Stimulated activated naive CD8-positive, alpha-beta T cell treated with anti-CD3 and anti-CD28 coated beads, Interleukin-15, Interleukin-2, amounts not matched to agents 100 U/mL and 50 U/mL, for 24 hours (primary cell): ENCODE measurements at places on chromosomes 2 and 18.

- no peak for DNase-seq
Measured at GRCh38 chr2:233418052-233418760, 63.9 kb downstream of the DGKD start.

DNA sequence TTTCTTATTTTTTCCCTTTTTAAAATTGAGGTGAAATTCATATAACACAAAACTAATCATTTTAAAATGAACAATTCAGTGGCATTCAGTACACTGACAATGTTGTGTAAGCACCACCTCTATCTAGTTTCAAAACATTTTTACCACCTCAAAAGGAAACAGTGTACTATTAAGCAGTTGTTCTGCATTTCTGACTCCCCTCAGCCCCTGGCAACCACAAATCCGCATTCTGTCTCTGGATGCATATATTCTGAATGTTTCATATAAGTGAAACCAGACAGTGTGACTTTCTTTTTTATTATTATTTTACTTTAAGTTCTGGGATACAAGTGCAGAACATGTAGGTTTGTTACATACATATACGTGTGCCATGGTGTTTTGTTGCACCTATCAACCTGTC, 19.2 kb upstream of the TANK start:
- DNase-seq, result no peak

- DNase-seq, result no peak
Measured at GRCh38 chr18:78666666-78667335, 312.8 kb upstream of the SALL3 start.

DNA sequence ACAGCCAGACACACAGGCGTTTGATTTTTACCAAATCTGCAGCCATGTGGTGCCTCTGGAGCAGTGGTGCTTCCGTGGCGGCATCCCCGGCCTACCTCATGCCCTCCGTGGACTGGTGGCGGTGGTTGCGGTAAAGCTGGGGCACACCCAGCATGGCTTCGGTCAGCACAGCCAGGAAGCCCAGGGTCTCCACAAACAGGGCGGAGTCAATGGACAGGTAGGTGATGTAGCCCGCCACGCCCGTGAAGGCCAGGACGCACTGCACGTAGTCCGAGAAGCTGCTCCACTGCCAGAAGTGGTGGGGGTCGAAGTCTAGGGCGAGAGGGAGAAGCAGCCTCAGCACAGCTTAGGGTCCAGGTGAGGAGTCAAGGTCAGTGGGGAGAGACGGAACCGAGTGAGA, 32.4 kb downstream of the SLC66A2 start:
- no peak for DNase-seq

DNA sequence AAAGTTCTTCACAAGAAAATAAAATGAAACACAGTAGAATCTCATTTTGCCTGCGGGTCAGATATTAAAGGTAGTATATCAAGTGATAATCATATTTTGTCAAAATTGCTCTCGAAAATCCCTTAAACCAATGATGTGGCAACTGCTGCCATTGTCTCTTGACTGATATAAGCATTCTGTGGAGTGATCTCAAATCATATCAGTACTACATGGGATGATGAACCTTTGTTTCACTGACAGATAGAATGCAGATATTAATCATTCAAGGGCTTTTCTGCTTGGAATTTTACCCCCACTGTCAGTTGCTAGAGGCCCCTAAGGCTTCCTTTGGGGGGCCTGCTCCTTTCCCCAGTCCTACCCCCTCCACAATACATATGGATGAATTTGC, 31.3 kb upstream of the MALL start:
- DNase-seq, result no peak

- DNase-seq, result no peak
Measured at GRCh38 chr2:161238265-161238559, 70.0 kb upstream of the PSMD14 start.

GRCh38 chr18:24470022-24470618, 9.7 kb downstream of the HRH4 start:
- no peak for DNase-seq

DNA sequence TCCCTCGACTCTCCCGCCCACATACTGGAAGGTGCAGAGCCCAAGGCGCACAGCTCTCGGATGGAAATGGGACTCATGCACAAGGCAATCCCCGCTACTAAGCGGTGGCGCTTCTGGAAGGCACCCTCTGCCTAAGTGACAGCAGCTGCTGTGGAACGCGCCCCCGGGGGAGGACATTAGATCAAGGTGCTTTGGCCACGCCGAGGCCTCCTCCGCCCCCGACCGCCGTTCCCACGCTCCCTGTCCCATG, 202 bp downstream of the MCEE start:
- no peak for DNase-seq

DNA sequence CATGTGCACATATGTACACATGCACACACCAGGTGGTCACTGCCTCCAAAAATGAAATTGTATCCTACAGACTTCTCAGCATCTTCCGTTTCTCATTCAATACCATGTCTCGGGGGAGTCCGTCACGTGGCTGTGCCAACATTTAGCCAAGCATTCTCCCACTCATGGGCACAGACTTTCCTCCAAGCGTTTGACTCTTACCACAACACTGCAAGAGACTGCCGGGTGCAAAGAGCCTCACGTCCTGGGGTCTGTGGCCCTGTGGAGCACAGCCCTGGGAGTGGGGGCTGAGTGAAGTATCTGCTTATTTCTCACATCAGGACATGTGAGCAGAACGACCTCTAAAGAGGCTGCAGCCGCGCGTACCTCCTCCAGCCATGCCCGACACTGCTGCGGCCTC, 28.0 kb downstream of the HDAC4 start:
- DNase-seq, result no peak

GRCh38 chr2:213980883-213981282, 430.0 kb upstream of the VWC2L start:
- DNase-seq, result no peak

- no peak for DNase-seq
Measured at GRCh38 chr2:112142525-112143078, 4.4 kb downstream of the FBLN7 start.

GRCh38 chr2:39948016-39948719, 169.1 kb upstream of the THUMPD2 start:
- DNase-seq, result no peak

- DNase-seq, result no peak
Measured at GRCh38 chr18:46335534-46336101, 231.4 kb downstream of the HAUS1 start.

DNA sequence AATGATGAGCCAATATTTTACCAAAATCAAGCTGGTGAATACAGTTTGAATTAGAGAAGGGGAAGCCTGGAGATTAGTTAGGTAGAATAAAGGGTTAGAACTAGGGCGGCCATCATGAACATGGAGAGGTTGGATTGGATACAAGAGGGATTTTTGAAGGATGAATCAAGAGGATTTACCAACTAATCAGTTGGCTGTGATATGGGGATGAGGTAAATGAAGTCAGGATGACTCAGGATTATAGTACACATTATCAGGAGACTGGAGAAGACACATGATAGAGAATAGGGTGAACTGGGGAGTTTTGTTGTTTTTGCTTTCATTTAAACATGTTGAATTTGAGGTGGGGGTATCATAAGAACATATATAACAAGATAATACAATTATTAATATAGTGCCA, 73.8 kb upstream of the PROKR1 start:
- DNase-seq, result no peak

GRCh38 chr2:128219891-128220290, 98.8 kb downstream of the HS6ST1 start:
- no peak for DNase-seq

GRCh38 chr2:88058191-88058590, 2.6 kb upstream of the KRCC1 start:
- no peak for DNase-seq

DNA sequence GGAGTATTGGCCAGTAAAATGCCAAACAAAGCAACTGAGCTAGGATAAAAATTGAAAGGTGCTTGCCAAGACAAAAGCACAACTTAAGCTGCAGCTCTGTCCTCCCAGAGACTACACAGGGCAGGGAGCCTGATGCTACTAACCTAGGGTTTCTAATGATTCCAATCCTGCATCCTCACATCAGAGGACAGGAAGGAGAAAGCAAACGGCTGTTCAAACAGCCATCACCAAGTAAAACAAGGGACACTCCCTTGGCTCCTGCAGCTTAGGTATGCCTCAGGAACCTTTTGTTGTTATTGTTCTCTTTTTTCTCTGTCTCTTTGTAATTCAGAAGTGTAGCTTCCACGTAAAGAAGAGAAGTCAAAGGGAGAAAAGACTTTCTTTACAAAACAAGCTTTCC, 99.5 kb downstream of the TCF4 start:
- DNase-seq, result no peak

- DNase-seq, result peak; percentile 32
Measured at GRCh38 chr2:157897106-157897971, 21.2 kb upstream of the ACVR1 start.

- no peak for DNase-seq
Measured at GRCh38 chr2:168340931-168341330, 93.5 kb upstream of the STK39 start.

DNA sequence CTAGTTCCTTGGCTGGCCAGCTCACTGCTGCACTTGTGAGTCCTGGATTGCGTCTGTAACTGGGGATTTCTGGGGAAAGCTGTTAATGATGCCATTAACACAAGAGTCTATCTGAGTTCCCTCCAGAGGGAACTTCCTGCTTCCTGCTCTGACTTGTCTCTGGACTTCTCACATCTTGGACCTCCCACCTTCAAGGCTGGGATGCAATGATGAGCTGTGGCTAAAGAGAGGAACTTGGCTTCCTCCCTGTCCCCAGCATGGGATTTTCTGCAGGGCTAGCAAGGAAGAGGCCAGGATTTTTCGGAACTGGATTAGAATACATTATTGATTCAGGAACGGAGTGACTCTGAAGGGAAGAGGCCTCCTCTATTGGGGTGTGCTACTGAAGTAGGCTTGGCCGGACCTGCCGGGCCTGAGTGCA, 155.5 kb downstream of the CLIP4 start:
- DNase-seq, result no peak

- no peak for DNase-seq
Measured at GRCh38 chr2:144097440-144098225, 422.3 kb downstream of the ZEB2 start.

GRCh38 chr2:143254110-143254509, 124.9 kb downstream of the ARHGAP15 start:
- DNase-seq, result no peak

GRCh38 chr2:118837067-118837466, 10.4 kb downstream of the EN1 start:
- DNase-seq, result no peak

GRCh38 chr2:49210191-49210590, 55.9 kb upstream of the FSHR start:
- no peak for DNase-seq

DNA sequence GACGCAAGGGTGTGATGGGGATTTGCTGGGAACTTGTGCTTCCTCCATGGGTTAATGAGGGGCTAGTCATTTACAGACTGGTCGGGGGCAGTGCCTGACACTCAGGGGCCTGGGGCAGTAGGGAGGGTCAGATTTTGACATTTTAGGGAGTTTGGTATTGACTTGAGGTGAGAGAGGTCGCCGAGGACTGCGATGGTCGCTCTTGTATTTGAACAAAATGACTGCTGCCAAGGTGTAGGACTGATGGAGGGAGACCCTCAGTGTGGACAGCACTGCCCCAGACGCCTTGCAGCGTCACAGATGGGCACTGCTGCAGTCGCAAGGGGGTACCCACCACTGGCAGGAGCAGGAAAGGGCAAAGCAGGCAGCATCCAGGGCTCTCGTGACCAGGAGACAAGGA, 182.9 kb downstream of the RTP5 start:
- DNase-seq, result no peak

GRCh38 chr2:200862532-200863000, 1.9 kb downstream of the CLK1 start:
- DNase-seq, result peak; percentile 64

- no peak for DNase-seq
Measured at GRCh38 chr2:124879640-124880039, 854.6 kb downstream of the CNTNAP5 start.

DNA sequence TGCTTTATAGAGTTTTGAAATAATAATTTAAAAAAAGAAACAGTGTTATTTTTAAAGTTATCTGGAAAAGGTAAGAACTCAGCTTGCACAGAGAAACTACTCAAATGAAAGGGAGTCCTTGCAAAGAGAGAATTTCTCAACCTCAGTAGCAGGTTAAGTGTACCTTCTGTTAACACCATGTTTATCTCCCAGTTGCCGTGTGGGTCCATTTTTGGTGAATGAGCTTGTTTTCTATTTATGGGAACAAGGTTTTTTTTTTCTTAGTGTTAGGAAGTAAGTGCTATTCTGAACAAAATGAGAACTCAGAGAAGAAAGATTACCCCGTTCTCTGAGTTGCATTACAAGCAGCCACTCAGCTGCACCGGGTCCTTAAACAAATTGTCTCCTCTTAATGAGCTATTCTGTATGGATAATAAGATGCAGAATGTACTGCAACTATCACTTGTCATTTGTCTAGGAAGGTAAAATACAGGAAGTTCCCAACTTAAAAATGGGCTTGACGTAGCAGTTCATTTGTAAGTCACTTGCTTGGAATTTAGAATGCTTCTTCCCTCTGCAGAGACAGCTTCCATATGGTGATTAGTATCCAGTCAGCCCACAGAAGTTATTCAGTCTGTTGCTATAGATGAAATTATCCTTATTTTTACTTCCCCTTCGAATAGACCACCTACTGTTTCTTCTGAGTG, 74.9 kb downstream of the LTBP1 start:
- no peak for DNase-seq

- DNase-seq, result no peak
Measured at GRCh38 chr2:231923010-231923344, 3.2 kb downstream of the NPPC start.

DNA sequence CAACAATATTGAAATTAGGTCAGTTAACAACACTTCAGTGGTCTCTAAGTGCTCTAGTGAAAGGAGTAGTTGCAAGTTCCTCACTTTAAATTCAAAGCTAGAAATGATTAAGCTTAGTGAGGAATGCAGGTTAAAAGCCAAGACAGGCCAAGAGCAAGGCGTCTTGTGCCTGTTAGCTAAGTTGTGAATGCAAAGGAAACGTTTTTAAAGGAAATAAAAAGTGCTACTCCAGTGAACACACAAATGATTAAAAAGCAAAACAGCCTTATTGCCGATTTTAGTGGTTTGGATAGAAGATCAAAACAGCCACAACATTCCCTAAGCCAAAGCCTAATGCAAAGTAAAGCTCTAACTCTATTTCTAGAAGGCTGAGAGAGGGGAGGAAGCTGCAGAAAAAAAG, 44.7 kb downstream of the ANTXR1 start:
- DNase-seq, result no peak

GRCh38 chr2:64029116-64029665, 10.0 kb upstream of the VPS54 start:
- DNase-seq, result no peak

DNA sequence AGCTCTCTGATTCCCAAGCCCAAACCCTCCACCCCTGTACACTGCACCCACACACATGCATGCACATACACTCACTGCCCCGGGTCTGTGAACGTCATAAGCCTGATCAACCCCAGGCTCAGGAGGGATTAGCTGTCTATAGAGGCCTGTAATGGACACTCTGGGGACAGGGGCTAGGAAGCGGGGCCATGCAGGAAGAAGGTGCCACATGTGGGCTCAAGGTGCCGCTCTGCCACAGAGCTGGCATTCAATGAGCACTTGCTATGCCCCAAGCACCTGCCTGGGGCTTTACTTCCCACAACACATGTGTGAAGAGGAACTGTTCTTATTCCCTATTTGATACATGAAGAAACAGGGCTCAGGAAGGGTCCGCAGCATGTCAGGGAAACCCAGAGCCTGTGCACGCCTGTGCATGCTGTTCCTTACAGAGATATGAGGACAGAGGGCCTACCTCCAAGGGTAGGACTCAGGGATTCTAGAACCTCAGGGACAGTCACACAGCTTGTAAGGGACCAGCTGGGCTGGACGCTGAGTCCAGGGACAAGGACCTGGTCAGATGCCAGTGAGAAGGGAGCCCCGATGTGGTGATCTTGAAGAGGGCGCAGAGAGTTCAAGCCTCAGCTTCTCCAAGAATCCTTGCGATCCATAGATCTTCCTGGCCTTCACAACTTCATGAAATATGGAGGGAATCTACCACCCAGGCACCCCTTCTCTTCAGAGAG, 5.0 kb downstream of the BIN1 start:
- DNase-seq, result peak; percentile 2
